ENCODE measurements at places on chromosomes 3 and 15. TPM values are rescaled to one million over a fixed set of nuclear protein-coding genes. Genes with fewer than 3 reads are reported as not detected.
A peak's percentile ranks its signal among the peaks of the same experiment; 100 is the strongest.

The RASGRP1 gene
- 216 TPM for total RNA-seq

The CHRNA7 gene
- total RNA-seq: not detected

The COL7A1 gene
- 1.1 TPM for total RNA-seq

The GCSAM gene
- 11.8 TPM for total RNA-seq

The SV2B gene
- total RNA-seq: not detected

The IL17RB gene
- total RNA-seq: 2.5 TPM

DNA sequence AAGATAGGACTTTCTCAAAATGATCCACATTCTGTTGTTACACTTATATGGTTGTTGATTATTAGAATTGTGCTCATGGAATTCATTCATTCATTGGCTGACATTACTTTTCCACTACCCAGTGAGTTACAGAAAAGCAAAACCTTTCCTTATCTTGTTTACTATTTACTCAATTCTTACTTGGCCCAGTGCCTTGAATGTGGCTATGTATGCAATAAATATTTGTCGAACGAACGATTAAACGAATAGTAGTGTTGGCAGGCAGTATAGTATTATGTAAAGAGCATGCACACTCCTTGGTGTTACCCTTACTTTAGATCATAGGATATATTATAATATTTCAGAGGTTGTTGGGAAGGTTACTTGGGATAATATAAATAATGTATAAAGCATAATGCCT lies 31.0 kb downstream of the CTDSPL2 start:
- no peak for DNase-seq
- H3K36me3 ChIP-seq: peaks cover 35% of the 10 kb centered on the region
- no peak overlapping the region for H3K27ac ChIP-seq
- peaks cover 6% of the 10 kb centered on the region for H3K4me1 ChIP-seq

DNA sequence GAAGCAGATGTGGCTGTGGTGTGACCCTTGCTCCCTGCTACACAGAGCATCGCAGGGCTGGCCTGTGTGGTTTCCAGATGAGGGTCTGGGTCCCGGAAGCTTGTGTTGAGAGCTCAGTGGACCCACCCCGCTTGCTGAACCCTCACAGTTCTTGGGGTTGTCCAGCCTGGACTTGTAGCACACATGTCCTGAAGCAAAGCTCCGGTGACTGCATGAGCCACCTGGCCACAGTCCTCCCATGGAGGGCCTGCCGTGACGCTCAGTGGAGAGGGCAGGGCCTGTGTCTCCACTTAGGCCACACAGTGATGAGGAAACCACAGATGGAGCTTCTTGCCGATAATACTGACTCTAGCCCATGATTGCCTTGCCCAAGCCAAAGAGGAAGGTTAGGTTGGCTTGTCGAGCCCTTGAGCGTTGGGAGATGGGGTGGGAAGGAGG lies 62.6 kb downstream of the RGMA start:
- no peaks in the 10 kb centered on the region for H3K27me3 ChIP-seq
- peaks cover 61% of the 10 kb centered on the region for H3K36me3 ChIP-seq
- no peak for DNase-seq
- no peak overlapping the region for H3K27ac ChIP-seq
- H3K4me1 ChIP-seq: peaks cover 24% of the 10 kb centered on the region
- H3K4me3 ChIP-seq: no peak overlapping the region

DNA sequence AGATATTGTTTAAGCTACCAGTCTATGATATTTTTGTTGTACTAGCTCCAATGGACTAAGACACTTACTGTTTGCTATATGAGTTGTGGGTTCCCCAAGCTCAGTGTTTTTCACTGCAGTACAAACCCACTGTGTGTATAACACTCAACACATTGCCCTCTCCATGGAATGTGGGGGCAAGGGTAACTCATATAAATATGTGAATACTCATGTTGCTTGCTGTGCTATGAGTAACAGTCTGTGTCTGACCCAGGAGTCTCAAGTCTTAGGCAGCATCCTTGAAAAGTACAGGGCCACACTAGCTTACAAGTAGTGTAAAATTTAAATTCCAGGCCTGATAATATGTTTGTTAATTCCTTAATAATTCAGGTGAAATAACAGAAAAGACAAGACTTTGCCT lies 22.5 kb upstream of the CNTN3 start:
- DNase-seq: no peak
- no peak overlapping the region for H3K4me3 ChIP-seq
- no peaks in the 10 kb centered on the region for H3K27me3 ChIP-seq
- H3K36me3 ChIP-seq: no peaks in the 10 kb centered on the region
- H3K27ac ChIP-seq: no peak overlapping the region

GRCh38 chr3:55165704-55166405 lies 238.0 kb upstream of the LRTM1 start:
- no peak overlapping the region for H3K27ac ChIP-seq
- no peak for DNase-seq
- H3K4me1 ChIP-seq: no peaks in the 10 kb centered on the region

DNA sequence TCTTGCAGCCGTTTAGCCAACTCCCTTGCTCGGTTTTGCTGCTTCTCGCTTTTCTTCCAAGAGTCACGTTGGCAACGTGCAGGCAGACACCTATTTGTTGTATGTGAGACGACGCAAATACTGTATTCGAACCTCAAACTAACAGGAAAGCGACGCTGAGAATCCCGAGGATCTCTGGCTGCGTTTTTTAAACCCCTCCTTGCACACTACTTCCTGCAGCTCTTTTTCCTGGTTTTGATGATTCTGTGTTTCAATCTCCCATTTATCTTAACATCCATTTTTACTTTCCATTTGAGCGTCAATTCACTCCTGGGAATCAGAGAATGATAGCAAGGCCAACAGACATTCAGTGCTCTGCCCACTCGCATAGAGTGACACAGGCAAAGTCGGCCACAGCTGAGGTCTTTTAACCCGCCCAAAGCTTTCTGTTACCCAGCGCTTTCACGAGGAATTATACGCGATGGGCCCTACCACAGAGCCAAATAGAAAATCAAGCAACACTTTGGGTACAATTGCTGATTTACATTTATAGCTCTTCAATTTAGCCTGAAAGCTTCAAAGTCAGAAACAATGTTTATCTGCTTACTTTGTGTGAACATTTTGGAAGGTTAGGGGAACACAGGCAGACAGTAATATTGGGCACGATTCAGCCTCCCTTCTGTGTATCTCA lies 1.6 kb upstream of the ANXA2 start:
- H3K36me3 ChIP-seq: peaks cover 8% of the 10 kb centered on the region
- no peaks in the 10 kb centered on the region for H3K27me3 ChIP-seq
- H3K27ac ChIP-seq: peak overlapping the region; percentile 81

GRCh38 chr15:88497109-88497765 lies 29.7 kb downstream of the MRPS11 start:
- no peaks in the 10 kb centered on the region for H3K27me3 ChIP-seq
- H3K4me3 ChIP-seq: no peak overlapping the region
- H3K4me1 ChIP-seq: no peaks in the 10 kb centered on the region
- no peaks in the 10 kb centered on the region for H3K36me3 ChIP-seq
- no peak for DNase-seq

- no peaks in the 10 kb centered on the region for H3K36me3 ChIP-seq
- H3K4me3 ChIP-seq: no peak overlapping the region
- H3K27me3 ChIP-seq: no peaks in the 10 kb centered on the region
- H3K27ac ChIP-seq: no peak overlapping the region
- no peak for DNase-seq
These were observed 102.1 kb upstream of the FHIT start for GRCh38 chr3:61353382-61353781.

- no peaks in the 10 kb centered on the region for H3K27me3 ChIP-seq
- H3K4me3 ChIP-seq: no peak overlapping the region
- peaks cover 53% of the 10 kb centered on the region for H3K36me3 ChIP-seq
- peaks cover 24% of the 10 kb centered on the region for H3K4me1 ChIP-seq
These were observed 3.9 kb downstream of the RRP9 start for GRCh38 chr3:51937611-51938450.

- no peak overlapping the region for H3K27ac ChIP-seq
- no peaks in the 10 kb centered on the region for H3K4me1 ChIP-seq
- H3K36me3 ChIP-seq: no peaks in the 10 kb centered on the region
- DNase-seq: no peak
These were observed 187.1 kb downstream of the RAP2B start for GRCh38 chr3:153349108-153349499.

DNA sequence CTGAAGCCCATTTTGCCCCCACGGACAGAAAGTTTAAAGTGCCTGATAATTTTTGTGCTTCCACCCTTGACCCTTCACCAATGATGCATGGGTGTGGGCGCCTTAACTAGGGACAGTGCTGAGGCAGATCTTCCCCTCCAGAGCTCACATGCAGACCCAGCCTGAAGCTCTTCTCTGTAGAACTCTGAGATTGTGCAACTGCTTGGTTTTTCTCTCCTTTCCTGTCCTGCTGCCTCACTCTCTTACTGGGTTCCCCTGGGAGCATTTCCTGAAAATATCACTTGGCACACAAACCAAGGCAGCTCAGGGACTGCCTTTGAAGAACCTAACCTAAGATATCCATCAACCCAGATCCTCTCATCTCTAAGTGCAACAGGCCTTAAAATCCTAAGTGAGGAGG lies 220.3 kb upstream of the STT3B start:
- no peaks in the 10 kb centered on the region for H3K4me1 ChIP-seq
- no peak for DNase-seq
- H3K4me3 ChIP-seq: no peak overlapping the region
- no peaks in the 10 kb centered on the region for H3K36me3 ChIP-seq

DNA sequence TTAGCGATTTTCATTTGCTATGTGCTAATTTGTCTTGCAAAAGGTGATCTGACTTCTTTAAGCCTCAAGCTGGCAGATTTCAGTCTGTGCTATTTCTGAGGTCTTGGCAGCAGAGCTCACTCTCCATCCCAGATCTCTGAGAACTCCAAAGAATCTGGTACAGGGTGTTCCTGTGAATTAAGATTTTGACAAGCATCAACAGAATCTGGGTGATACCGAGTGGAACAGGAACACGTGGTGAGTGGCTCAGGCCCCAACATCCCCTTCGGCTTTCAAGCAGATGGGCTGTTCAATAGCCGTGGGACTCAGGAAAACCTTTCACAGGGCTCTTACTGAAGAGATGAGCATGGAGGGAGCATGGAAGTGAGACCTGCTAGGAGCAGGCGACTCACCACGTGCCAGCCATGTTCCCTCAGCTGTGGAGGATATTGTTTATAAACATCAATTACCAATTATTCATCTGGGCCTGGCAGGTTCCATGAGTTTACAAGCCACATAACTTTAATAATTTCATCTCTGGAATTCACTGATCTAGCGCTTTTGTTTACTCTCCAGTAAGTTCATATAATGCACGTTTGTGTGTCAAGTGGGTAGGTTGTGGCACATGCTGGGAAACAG lies 103.4 kb upstream of the SELENOK start:
- H3K4me1 ChIP-seq: no peaks in the 10 kb centered on the region
- DNase-seq: no peak
- no peaks in the 10 kb centered on the region for H3K27me3 ChIP-seq
- H3K4me3 ChIP-seq: no peak overlapping the region

- H3K27ac ChIP-seq: peak overlapping the region; percentile 97
- peaks cover 65% of the 10 kb centered on the region for H3K4me1 ChIP-seq
These were observed 11.3 kb downstream of the CISH start for GRCh38 chr3:50600141-50600753.

GRCh38 chr15:56047354-56047753 lies 53.9 kb upstream of the NEDD4 start:
- no peak for DNase-seq
- H3K27me3 ChIP-seq: no peaks in the 10 kb centered on the region
- peaks cover 13% of the 10 kb centered on the region for H3K4me1 ChIP-seq

DNA sequence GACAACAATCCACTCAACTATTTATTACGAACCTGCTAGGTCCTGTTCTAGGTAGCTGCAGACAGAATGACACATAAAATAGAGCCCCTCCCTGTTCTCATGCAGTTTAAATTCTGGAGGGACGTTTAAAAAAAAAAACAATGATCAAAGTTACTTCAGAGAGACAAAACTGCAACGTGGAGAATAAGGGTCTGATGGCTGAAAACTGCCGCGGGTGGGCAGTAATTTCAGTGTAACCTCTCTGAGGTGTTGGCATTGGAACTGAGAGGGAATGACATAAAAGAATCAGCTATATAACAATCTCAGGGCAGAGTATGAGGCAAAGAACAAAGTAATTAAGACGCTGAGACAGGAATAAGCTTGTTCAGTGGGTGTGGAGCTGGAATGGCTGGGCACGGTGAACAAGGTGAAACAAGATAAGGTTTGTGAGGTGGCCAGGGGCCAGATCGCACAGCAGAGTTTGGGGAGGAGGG lies 19.5 kb downstream of the TBL1XR1 start:
- H3K4me1 ChIP-seq: peaks cover 53% of the 10 kb centered on the region
- H3K27me3 ChIP-seq: no peaks in the 10 kb centered on the region
- peaks cover 11% of the 10 kb centered on the region for H3K36me3 ChIP-seq
- no peak for DNase-seq

GRCh38 chr3:95731753-95732152 lies 1082.6 kb upstream of the EPHA6 start:
- H3K27ac ChIP-seq: no peak overlapping the region
- no peak overlapping the region for H3K4me3 ChIP-seq
- H3K36me3 ChIP-seq: no peaks in the 10 kb centered on the region
- no peaks in the 10 kb centered on the region for H3K27me3 ChIP-seq

- no peaks in the 10 kb centered on the region for H3K27me3 ChIP-seq
- H3K4me3 ChIP-seq: no peak overlapping the region
- H3K4me1 ChIP-seq: no peaks in the 10 kb centered on the region
- no peak overlapping the region for H3K27ac ChIP-seq
- no peak for DNase-seq
These were observed 9.8 kb upstream of the PLAAT1 start for GRCh38 chr3:193231201-193231600.

DNA sequence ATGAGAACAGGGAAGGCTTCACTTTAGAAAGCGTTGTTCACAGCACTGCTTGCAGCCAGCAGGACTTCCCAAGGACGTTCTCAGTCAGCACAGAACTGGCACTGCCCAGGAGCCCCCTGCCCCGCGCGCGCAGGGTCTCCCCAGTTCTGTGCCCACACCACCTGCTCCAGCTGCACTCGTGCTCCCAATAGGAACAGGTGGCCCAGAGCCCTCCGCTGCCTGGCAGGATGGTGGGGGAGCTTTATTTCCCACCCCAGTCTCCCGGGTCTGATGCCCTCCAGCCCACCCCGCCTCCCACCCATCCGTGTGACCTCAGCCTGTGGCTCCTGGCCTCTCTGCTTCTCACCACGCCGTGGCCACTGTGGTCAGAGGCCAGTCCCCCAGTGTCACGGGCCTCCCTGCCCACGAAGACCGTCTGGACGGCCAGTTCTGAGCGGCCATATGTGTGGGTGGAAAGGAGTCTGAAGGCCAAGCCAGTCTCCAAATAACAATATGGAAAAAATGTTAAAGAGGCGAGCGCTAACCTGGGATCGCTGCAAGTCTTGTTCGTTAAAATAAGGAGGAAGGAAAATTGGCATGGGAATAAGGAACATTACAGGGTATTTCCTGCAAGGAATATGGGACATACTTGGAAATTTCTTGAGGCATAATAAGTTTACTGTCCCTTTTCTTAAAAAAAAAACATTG lies 54.6 kb upstream of the PCSK6 start:
- peaks cover 2% of the 10 kb centered on the region for H3K27me3 ChIP-seq
- H3K36me3 ChIP-seq: no peaks in the 10 kb centered on the region
- no peak overlapping the region for H3K27ac ChIP-seq
